Suprapubic skin (tissue), 4 donors: ENCODE measurements at places on chromosomes 2 and 18.

DNA sequence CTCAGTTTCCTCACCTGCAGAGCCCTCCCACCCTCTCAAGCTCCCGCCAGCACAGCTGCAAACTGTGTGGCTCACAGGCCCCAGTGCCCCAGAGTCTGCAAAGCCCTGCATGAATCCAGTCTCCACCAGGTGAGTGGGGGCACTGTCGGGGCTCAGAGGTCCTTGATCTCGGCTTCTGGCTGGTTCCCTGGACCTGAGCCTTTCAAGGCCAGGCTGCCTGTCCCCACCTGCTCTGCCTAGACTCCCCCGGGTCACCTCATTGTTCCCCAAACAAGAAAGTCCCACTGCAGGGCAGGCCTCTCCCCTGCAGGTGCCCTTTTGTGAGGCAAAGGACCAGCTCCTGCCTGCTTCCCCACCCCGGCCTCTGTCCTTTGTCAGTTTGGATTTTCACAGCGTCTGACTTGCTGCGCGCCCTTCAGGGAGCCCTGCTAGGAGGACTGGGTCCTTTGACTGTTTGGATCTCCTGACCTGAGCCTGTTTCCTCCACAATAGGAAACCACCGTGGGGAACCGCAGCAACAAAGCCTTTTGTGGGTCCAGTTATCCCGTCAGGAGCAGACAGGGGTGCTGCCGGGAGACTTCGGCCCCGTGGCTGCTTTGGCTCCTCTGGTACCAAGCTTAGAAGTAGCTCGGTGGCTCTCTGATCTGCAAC lies 200.5 kb upstream of the HDAC4 start:
- DNase-seq, result no peak

DNA sequence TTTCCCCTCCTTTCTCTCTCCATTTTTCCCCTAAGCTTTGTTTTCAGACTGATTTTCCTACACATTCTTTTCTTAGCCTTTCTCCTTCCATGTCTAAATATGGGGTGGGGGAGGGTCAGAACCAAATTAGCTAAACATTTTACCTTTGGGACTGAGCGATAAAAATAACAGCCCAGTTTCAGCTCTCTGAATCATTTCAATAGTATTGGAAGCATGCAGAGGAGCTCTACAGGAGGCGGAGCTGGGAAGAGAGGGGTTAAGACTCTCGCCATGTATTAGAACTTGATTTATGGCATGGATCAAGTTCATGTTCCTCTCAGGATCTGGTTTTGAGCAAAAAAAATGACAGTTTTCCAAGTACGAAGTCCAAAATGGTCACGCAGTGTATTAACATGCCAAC lies 109.1 kb downstream of the CPO start:
- DNase-seq, result no peak

DNA sequence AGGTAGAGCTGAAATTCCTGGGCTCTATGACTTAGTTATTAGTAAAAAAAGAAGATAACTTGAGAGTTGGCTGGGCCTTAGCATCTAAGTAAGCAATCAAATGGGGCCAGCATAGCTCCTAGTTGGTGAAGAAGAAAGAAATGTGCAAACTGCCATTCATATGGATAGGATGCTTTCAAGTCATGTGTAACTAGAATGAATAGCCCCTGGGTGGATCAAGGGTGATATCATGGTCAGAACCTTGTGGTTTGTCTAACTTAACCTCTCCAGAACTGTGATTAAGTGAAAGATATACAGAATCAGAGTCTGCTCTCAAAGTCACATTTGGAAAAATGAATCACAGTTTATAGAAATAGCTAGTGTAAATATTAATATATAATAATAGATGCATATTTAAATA lies 198.7 kb upstream of the DTNA start:
- no peak for DNase-seq

- no peak for DNase-seq
Measured at GRCh38 chr2:3701071-3701470, 2.3 kb upstream of the DCDC2C start.

- DNase-seq, result no peak
Measured at GRCh38 chr2:149767516-149767974, 180.0 kb upstream of the MMADHC start.

DNA sequence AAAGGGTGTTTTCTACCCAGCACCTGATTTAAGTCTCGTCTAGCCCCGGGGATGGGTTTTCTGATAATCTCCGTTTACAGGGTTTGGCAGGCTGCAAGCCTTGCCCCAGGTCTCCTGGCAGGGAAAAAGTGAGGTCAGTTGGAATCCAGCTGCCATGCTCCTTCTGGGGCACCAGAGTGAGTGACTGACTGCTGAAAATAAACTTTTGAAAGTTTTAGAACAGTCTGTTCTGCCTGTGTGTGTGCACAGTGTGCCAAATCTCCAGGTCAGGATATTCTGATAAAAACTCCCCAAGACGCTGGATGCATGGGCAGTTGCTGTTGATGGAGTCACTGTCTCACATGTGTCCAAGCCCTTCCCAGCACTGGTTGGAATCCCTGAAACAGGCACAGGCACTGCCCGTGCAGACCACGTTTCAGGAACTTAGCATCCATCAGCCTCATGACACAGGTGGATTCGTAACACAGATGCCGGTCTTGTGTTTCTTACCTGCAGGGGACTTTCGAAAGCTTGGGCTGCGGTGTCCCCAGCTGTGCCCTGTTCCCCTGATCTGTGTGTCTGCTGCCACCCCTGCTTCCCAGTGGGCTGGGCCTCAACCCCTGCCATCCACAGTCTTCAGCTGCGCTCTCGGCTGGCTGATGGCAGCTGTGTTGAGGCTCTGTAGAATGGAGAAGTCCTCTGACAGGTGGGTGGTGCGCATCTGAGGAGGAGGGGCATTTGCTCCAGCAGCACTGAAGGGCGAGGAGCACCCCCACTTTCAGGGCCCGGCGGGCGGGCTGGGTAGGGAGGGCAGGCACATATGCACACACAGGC lies 65.0 kb downstream of the SH3RF3 start:
- DNase-seq, result no peak

GRCh38 chr2:164972216-164972615 lies 16.9 kb upstream of the SLC38A11 start:
- DNase-seq, result no peak

GRCh38 chr2:147511491-147511948 lies 333.3 kb upstream of the ACVR2A start:
- DNase-seq, result no peak

DNA sequence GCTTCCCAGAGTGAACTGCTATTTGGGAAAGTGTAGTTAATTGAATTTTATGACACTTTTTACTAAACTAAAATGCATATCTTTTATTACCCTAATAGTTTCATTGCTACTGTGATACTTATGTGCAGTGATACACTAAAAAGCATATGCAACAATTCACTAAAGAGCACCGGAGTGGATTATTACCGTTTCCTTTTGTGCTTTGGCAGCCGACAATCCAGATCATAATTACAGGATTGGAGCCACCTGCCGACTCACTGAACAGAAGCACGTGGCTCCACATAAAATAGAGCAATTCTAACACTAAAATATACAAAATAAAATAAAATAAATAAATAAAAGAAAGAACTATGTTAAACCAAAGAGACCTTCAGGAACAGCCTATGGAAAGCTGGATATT lies 583.4 kb downstream of the NRXN1 start:
- DNase-seq, result no peak

DNA sequence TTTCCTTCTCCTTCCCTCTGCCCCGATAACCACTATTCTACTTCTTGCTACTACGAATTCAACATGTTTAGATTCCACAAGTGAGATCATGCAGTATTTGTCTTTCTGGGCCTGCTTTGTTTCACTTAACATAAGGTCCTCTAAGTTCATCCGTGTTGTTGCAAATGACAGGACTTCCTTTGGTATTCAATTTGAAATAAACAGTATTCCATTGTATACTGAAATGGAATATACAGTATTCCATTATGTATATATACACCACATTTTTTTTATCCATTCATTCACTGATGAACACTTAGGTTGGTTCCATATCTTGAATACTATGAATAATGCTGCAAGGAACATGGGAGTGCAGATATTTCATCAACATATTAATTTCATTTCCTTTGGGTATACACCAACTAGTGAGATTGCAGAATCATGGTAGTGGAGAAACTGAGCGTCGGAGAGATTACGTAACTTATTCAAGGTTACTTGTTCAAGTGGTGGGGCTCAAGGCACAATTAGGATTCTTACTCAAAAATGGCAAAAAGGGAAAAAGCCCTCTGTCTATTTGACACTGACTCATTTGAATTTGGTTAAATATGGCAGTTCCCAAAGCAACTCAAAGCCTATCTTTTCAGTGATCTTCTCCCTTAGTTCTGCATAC lies 85.1 kb downstream of the CHN1 start:
- no peak for DNase-seq

DNA sequence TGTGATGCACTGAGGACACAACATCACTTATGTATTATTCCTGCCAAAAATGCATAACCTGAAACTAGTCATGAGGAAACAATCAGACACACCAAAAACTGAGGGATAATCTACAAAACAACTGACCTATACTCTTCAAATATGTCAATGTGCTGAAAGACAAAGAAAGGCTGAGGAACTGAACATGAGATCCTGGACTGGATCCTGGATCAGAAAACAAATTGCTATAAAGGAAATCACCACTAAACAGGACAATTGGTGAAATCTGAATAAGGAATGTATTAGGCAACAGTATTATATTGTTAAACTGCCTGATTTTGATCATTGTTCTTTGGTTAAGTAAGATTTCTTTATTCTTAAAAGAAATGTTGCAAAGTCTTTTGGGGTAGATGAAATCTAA lies 28.8 kb downstream of the CUL3 start:
- no peak for DNase-seq
